H1 (cell line): ENCODE measurements at places on chromosomes 12 and 14. TPM values are rescaled to one million over a fixed set of nuclear protein-coding genes. Genes with fewer than 3 reads are reported as not detected.

Gene KRT85
- not detected in 2 replicates for total RNA-seq

Gene ANKS1B
- total RNA-seq, result 6.1 and 8.5 TPM in 2 replicates

GRCh38 chr12:128798571-128799341, 25.0 kb downstream of the SLC15A4 start:
- DNase-seq, result no peak

DNA sequence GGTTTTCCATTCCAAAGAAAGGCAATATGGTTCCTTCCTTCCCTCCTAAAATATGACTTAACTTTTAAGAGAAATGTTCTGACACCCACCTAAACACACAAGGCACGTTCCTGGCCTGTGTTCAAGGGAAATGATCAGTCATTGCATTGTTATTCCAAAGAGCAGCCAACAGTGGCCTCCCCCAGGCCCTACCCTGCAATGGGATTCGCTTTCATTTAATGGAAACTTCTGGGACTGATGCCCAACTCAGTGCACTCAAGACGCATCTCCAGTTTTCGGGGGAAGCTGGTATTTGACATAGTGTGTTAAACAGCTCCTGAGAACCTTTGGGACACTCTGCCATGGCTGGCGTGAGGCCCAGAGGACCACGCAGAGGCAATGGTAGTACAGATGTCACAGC, 65.9 kb downstream of the DDX51 start:
- no peak for DNase-seq

GRCh38 chr12:22578328-22578727, 34.0 kb upstream of the C2CD5 start:
- no peak for DNase-seq
